Activated gamma-delta T cell treated with anti-CD3 and anti-CD28 coated beads, Interleukin-2, amount 50 U/mL, for 16 hours (primary cell): ENCODE measurements at places on chromosomes 3 and 15.
A peak's percentile ranks its signal among the peaks of the same experiment; 100 is the strongest.

DNA sequence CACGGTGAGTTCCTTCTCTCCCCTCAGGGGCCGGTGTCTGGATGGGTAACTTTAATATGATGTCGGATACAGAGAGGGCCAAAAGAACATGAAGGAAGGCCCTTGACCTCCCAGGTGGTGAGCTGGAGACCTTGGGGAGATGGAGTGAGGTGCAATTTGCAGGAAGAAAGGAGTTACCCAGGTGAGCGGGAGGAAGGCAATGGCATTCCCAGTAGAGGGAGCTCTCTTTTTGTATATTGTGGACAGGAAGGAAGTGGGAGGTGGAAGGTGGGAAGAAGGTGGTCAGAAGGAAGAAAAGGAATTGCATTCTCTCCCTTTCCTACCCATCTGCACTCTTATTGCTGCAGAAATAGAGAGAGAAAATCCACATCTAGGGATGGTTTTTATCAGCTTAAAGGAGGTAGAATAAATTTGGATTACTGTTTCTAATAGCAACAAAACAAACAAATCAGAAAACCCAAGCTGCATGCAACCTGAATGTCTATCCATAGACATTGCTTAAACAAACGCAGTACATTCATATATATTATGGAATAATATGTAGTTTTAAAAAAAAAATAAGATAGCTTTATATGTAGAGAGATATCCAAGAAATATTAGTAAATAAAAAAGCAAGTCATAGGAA is 169.0 kb upstream of the TSC22D2 start:
- DNase-seq = no peak

- DNase-seq = no peak
Observed at GRCh38 chr3:45480871-45481270, 92.5 kb downstream of the LARS2 start.

DNA sequence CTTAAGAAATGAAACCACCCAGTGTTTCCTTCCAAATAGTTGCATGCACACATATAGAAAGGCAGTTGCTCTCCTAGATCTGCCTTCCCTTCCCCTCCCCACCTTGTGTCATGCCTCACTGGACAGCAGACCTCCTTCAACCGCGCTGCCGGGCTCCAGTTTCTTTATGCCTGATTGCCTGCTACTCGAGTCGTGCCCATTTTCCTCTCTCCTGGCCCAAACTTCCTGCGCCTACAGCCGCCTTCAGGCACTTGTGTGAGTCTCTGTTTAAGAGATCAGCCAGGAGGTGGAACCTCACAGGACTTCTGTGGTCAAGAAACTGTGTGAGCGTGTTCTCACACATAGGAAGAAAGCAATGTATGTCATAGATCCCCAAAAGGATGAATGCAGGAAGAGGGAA is 8.8 kb upstream of the FAM107A start:
- DNase-seq = no peak

DNA sequence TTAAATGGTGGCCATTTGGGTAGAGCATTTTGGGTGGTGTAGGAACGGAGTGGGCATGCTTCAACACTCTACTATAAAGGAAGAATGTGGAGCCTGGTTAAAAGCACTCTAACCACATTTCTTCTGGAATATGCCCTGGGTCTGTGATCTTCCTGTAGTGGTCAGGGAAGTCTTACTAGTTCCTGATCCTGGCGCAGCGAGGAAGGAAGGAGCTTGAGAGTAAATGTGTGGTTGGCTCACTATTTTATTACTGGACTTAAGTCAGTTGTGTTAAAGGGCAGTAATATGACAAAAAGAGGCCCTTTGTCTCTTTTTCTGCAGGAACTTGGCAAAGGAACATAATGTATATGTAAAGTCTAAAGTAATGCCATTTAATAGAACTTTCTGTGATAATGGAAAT is 197.6 kb upstream of the ZPLD1 start:
- no peak for DNase-seq

- DNase-seq = no peak
Observed at GRCh38 chr3:194404365-194405140, 5.5 kb upstream of the GP5 start.

DNA sequence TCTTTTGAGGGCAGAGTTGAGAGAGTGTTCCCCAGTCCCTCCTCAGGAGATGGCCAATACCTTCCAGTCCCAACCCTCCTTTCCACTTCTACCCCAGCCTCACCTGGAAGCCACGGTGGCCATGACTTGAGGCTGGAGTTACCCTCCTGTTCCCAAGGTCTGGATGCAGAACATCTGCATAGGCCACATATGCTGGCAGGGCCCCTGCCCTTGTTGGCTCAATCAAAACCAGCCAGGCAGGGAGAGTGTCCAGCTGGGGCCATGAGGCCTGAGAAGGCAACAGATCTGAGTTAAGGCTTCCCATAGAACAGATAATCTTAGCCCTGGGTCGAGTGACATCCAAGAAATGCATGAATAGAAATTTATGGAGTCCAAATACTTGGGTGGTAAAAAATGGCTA is 23.6 kb upstream of the VIPR1 start:
- no peak for DNase-seq

- no peak for DNase-seq
Observed at GRCh38 chr3:32203854-32204253, 34.6 kb upstream of the CMTM8 start.

- no peak for DNase-seq
Observed at GRCh38 chr3:111690242-111690641, 95.1 kb upstream of the ZBED2 start.

GRCh38 chr3:161266731-161267150 is 45.6 kb downstream of the NMD3 start:
- no peak for DNase-seq

DNA sequence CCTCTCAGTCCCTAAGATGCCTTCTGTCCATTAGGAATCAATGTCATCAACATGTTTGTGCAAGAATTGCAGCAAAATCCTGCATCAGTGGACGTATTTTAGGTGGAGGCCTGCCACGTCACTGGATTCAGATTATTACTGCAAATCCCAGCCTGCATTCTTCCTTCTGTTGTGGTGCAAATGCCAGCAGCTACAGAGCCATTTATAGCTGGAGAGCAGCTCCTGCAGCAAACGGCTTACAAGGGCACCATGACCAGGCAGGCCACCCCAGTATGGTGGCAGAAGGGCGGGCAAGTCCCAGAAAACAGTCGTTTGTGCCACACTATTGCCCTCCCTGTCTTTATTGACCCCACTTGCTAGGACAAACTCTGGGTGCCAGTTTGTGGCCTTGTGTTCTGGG is 74.7 kb downstream of the SNRK start:
- no peak for DNase-seq

DNA sequence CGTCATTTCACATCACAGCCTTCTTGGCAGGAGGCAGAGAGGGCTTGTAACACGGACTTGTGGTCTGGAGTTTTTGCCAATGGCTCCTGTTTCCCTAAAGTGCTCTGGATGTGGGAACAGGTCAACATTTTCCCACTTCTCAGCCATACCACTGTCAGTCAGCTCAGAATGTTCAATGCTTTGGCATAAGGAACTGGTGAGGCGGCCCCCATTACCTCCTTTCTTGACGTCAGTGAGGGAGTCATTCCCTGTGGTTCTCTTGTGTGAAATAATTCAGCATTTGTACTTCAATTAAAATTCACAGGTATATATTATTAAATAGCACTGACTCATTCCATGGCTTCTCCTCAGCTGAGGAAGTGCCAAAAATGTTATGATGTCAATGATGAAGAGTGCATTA is 167.1 kb downstream of the P3H2 start:
- no peak for DNase-seq

GRCh38 chr3:27353221-27353620 is 16.0 kb downstream of the NEK10 start:
- DNase-seq = no peak

- DNase-seq = peak; percentile 35
Observed at GRCh38 chr3:16300881-16301359, 35.9 kb downstream of the OXNAD1 start.

- DNase-seq = no peak
Observed at GRCh38 chr3:193737191-193737751, 144.3 kb downstream of the OPA1 start.

DNA sequence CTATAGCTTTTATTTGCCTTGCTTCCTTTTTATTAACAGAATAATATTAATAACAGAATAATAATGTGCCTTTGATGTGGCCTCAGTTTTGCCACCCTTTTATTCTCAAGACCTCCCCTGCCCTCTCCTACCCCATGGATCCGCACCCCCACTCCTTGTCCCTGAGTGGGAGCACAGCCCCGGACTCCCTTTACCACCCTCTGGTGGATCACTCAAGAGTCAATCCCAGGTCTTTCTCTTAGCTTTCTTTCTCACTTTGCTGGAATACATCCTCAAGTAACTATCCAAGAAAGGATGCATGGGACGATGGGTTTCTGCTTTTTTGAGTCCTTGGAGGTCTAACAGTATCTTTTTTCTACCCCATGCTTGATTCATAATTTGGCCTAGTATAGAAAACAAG is 63.4 kb downstream of the KLF13 start:
- DNase-seq = no peak

DNA sequence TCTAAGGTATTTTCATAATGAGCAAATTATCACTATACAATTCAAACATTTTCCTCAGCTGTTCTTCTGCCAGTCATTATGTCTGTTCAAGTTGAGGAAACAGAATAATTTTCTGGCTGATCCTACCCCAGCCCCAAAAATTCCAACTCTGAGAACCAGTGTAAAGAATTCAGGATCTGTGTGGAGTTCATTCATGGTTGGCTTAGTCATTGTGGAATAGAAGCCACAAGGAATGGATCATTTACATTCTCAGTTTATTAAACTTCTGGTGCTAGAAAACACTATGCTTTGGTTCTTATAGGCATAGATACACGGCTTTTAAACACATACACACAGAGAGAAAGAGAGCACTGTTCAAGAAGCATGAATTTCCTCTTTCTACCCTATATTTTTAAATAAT is 134.6 kb downstream of the CMSS1 start:
- DNase-seq = no peak

- no peak for DNase-seq
Observed at GRCh38 chr3:143286392-143287010, 166.9 kb downstream of the CHST2 start.

GRCh38 chr3:189320511-189320910 is 148.7 kb downstream of the TPRG1 start:
- no peak for DNase-seq

- DNase-seq = no peak
Observed at GRCh38 chr15:69424001-69424400, 9.9 kb downstream of the KIF23 start.

DNA sequence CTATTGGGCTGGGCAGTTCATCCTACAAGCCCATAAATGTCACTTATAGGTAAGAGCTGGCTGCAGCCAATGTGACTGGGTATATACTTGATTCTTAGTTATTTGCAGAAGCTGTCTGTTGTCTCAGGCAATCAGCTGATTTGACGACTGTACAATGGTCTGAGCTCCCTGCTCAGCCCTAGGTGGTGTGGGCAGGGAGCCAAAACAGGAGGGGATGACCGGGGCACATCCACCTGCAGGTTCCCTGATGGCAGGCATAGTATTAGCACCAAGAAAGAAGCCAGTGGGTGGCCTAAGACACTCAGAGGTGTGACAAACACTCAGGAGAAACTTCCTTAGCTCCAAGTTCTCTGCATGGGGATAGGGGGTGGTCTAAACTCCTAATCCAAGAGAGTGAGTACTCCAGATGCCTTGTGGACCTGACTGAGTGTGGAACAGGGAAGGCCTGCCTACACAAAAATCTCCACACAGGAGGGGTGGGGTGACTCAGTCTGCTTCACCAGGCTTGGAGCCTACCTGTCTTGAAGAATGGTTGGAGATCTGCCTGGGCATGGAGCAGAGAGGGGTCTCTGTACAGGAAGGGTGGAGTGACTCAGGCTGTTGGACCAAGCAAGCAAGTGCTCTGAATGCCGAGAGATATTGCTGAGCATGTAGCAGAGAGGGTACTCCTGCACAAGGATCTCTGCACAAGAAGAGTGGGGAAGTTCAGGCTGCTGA is 690.4 kb upstream of the NAALADL2 start:
- no peak for DNase-seq

- no peak for DNase-seq
Observed at GRCh38 chr15:56917652-56918045, 795 bp upstream of the TCF12 start.

DNA sequence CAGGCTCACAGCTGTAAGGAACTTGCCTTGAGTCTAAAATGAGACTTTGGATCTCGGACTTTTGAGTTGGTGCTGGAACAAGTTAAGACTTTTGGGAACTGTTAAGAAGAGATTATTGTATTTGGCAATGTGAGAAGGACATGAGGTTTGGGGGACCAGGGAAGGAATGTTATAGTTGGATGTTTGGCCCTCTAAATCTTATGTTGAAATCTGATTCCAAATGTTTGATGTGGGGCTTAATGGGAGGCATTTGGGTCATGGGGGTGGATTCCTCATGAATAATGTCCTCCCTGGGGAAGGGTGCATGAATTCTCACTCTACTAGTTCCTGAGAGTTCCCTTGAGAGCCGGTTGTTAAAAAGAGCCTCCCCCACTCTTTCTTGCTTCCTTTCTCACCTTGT is 18.5 kb upstream of the CHCHD6 start:
- DNase-seq = no peak

DNA sequence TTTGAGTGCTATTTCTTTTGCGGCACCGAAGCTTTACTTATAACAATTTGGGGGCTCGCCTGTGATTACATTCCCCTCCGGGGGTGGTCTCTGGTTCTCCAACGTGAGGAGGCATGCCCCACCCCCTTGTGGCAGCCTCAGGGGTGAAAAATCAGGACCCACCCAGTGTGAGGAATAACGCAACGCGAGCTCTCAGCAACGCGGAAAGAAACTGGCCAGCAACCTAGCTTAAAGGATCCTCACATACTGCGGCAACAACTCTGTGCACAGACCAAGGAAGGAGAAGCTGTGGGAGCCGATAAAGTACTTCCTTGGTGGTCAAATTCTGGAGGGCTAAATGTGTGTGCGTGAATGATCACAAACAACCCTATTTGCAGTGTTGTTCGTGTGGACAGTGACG is 5.8 kb downstream of the IQCF1 start:
- DNase-seq = no peak

DNA sequence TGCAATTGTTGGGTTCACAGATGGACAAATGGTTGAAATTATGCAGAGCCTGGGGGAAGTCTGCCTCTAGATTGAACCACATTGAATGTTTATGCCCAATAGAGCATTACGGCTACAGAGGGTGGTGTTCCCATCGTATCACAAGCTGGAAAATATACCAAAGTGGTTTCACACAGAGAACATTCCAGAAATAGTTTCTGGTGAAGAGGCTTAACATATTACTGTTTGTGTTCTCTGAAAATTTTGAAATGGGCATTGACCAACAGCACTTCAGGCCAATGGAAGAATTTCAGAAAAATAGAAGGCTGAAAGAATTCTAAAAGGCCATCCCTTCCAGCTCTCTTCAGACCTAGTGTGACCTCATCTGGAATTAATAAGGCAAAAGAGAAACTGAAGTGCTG is 203.9 kb downstream of the NEK10 start:
- DNase-seq = no peak

- DNase-seq = no peak
Observed at GRCh38 chr3:20194793-20195460, 8.9 kb upstream of the SGO1 start.

GRCh38 chr15:25611603-25612002 is 172.8 kb upstream of the UBE3A start:
- DNase-seq = no peak

GRCh38 chr3:43531835-43532234 is 90.0 kb downstream of the ANO10 start:
- DNase-seq = no peak
